ENCODE measurements at places on chromosomes 3 and 15. TPM values are rescaled to one million over a fixed set of nuclear protein-coding genes. Genes with fewer than 3 reads are reported as not detected.

DNA sequence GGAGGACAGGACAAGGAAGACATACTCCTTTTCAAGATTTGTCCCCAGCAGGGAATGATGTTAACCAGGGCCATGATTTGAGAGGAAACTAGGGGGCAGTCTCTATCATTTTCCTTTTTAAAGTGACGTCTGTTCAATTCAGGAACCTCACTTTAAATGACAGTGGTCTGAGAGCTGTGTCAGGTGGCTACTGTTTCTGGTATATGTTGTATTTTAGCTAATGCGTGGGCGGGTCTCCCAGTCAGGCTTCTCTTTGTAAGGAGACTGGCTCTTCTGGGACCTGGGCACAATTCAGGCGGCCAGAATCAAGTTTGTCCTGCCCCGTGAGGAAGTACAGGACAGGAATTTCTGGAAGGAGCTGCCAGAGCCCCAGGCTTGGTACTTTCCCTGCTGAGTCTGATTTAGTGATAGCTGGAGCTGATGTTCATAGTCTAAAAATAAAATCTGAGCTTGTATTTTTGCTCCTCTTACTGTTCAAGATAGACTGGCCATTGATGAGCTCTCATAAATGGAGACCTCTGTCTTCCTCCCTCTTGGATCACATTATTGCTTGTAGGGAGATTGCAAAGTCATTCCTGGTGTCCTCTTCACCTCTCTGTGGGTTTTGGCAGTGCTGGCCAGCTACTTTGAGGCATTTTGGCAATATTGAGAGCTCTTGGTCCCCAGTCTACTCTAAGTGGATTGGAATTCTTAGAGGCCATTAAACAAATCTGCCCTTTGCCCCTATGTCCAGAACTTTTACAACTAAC, 25.6 kb downstream of the SQOR start:
- peak; percentile 72 for DNase-seq

- DNase-seq: no peak
Observed at GRCh38 chr15:55613727-55614126, 25.6 kb upstream of the PYGO1 start.

DNA sequence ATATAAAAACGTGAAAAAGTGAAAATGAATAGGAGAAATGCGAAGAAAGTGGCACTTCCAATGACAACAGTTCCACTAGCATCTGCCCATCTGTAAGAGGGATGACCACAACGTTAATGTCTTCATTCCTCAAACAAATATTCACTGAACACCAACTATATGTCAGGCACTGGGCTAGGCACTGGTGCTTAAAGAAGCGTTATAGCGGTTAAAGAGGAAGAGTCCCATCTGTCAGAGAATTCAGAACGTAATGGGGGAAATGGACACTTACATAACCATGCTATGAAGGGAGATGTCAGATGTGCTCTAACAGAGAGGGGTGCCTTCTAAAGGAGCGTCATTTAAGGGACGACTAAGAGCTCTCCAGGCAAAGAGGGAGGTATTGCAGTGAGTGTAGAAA, 8.2 kb downstream of the RUBCN start:
- no peak for DNase-seq

DNA sequence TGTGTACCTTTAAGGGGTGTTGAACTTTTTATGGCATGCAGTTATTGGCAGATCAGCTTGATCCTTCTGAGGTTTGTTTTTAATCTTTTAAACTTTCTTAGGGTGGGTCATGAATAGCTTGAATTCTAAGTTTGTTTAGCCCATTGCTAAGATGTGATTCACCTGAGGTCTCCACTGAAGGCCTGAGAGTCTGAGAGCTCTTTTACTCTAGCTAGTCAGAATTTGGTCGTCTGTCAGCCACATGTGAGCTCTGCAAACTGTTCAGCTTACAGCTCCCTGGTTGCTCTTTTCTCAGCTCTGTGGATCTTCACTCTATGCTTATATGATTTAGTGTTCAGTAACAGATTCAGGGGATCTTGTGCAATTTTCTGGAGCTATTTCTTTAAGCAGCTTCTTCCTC, 161.3 kb downstream of the ABHD5 start:
- no peak for DNase-seq

DNA sequence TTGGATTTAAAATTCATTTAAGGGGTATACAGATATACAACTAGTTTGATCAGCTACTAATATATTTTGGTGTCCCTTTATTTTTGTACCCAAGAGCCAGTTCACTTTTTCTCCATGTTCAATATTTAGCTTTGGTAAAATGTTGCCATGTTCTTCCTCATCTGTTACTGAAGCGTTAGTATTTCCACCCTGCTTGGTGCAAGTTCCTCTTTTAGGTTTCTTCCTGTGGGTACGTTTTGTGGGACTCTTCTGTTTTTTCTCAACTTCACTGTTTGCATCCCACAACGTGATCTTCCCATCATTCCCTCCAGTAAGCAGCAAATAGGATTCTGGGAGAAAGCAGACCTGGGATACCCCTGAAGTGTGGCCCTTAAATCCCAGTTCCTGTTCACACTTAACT, 14.1 kb downstream of the WDR53 start:
- DNase-seq: no peak

The PLSCR5 gene
- not detected for total RNA-seq

DNA sequence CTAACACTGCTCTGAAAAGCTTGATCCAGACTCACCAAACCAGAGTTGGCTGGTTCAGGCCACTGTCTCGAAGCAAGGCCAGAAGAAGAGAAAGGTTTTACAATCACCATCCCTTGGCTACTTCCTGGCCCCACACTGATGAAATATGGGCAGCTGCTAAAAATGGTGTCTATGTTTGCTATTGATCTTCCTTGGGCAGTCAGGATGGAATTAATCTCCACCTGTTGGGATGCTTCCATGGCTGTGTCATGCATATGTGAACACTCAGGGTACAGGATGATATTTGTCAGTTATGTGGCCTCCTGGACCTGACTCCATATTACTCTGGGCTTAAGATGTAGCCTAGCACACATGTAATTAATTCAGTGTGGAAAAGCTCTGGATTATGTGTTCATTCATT, 61.9 kb downstream of the FRMD4B start:
- DNase-seq: no peak

DNA sequence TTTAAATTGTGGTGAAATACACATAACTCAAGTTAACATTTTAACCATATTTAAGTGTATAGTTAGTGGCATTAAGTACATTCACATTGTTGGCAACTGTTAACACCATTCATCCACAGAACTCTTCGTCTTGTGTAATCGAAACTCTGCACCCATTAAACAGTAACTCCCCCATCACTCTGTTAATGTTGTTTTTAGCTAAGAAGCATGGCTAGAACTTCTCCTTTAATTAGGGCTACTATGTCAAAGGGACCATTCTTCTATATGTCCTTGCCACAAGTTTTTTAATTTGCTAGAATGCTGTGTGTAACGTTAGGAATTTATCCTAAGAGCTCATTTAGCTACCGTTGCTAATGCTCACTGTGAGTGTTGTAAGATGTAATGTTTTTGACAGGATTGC, 60.6 kb downstream of the MAP2K5 start:
- DNase-seq: no peak

- DNase-seq: no peak
Observed at GRCh38 chr15:42104095-42104891, 9.9 kb upstream of the PLA2G4D start.

DNA sequence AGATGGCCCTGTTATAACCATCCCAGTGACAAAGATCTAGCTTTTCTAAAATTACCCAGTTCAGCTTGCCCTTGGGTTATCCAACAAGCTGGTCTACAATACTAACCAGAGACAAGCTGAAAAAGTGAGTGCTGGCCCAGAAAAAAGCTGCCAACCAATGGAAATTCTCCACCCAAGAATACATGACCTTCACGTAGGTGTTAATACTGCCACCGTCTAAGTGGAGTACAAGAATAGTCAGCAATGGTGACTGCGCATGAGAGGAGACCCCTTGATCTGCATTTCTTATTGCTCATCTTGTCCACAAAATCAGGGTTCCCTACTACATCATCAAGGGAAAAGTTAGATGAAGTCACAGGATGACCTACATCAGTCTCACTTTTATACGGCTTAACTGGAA, 15.8 kb upstream of the PLCH1 start:
- no peak for DNase-seq

- no peak for DNase-seq
Observed at GRCh38 chr15:69973102-69973714, 124.5 kb downstream of the TLE3 start.

The MRPS25 gene
- total RNA-seq: 35.5 TPM

GRCh38 chr15:100206643-100207042, 135.1 kb downstream of the ADAMTS17 start:
- no peak for DNase-seq

The FAM227B gene
- total RNA-seq: 11.8 TPM

DNA sequence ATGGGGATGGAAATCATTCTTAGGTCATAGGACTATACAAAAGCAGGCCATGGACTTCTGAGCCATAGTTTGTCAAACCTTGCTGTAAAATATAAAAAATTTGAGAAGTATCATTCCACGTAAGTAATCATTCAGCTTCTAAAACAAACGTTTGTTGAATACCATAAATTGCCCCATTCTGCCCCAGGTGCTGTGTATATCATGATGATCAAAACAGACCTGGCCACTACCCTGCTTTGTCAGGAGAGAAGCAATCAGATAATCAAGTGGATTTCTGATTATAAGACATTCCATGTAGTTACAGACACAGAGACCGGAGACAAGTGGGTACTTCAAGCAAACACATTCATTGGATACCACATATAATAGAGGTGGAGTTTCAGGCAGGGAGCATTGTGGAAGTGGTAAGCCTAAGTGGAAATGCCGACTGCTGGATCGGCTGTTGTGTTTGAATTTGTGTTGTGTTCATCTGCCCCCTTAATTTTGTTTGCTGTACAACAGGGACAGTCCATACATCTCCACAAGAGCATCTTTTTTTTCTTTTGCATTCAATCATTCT, 61.7 kb downstream of the TGFBR2 start:
- no peak for DNase-seq

- DNase-seq: no peak
Observed at GRCh38 chr3:143306407-143306806, 186.8 kb downstream of the CHST2 start.

DNA sequence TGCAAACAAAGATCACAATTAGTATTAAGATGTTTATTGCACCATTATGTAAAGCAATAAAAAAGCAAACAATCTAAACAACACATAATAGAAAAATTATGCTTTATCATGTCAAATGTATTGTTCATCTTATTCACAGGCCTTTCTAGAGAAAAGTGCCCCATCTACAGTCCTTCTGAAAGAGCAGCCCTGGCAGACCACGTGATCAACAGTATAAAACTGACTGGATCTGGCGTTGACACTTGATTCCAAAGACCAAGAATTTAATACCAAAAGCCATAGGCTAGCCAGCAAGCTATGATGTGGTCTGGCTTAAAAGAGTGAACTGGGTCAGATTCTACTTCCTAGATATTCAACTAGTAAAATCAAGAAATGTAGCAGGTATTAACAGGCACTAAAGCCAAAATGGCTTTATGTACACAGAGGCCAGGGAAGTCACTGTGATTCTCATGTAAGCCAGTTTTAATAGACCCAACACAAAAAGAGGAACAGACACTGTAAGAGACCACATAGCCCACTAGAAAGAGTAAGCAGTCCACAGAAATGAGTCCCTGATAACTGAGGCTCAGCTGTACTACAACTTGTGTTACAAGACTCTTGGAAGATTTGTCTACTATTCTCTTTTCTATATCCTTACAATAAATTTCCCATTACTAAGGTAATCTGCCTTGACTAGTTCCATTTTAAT, 32.5 kb downstream of the DMXL2 start:
- DNase-seq: no peak

The DPPA2 gene
- not detected for total RNA-seq

GRCh38 chr3:37668818-37669610, 192.7 kb upstream of the CTDSPL start:
- DNase-seq: peak; percentile 70

The NAA50 gene
- total RNA-seq: 64.1 TPM

The NTRK3 gene
- total RNA-seq: 13.0 TPM

DNA sequence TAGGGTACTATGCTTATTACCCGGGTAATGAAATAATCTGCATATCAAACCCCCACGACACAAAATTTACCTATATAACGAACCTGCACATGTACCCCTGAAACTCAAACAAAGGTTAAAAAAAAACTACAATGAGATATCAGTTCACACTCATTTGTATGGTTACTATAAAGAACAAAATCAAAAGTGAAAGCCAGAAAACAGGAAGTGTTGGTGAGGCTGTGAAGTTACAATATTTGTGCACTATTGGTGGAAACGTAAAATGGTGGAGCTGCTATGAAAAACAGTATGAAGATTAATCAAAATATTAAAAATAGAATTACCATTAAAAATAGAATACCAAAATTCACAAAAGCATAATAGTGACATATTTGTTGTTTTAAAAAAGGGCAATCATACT, 128.9 kb downstream of the ZIC1 start:
- no peak for DNase-seq

- DNase-seq: peak; percentile 61
Observed at GRCh38 chr3:47002171-47003055, 22.9 kb downstream of the NBEAL2 start.

The APBA2 gene
- 1.5 TPM for total RNA-seq

GRCh38 chr15:85757073-85757938, 37.4 kb downstream of the KLHL25 start:
- DNase-seq: peak; percentile 55

GRCh38 chr15:68023307-68024101, 30.6 kb upstream of the PIAS1 start:
- DNase-seq: no peak

DNA sequence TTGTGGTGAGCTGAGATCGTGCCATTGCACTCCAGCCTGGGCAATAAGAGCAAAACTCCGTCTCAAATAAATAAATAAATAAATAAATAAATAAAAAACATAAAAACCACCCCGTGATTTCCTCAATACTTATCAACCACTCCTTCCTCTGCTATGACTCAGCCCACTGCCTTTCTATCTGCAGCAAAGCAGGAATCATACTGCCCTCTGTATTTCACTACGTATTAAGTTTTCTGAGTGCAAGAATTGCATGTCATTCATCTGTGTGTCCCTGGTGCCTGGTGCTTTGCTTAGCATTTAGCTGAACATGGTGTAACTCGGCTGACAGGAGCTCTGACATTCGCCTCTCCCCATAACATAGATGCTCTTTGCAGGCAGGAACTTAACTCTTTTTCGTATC, 7.1 kb downstream of the LSG1 start:
- DNase-seq: no peak

DNA sequence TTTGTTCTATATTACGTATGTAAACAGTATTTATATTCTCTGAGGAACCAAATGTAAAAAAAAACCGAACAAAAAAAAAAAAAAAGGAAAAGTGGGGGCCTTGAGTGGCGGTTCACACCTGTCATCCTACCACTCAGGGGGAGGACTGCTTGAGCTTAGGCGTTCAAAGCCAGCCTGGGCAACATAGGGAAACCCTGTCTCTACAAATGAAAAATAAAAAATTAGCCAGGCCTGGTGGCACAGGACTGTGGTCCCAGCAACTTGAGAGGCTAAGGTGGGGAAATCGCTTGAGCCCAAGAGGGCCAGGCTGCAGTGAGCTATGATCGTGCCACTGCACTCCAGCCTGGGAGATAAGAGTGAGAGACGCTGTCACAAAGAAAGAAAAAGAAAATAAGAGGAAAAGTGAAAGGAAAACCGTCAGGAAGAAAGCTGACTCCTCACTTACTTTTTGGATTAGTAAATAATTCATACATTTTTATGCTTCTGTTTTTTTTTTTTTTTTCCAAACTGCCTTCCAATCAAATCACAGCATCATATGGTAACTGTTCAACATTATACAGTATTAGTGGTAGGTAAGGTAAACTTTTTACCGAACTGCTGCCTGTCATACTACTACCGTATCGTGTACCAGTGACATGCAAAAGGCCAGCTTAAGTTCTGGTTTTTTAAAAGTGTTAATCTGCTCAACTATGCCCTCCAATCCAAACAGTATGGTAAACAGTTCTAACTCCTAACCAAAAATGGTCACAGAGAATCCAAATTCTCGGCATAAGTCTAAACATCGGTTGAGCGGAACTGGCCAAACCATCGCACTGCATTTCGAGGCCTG, 1.2 kb downstream of the PHC3 start:
- DNase-seq: no peak

The STRC gene
- total RNA-seq: 0.71 TPM

Data from sigmoid colon (tissue), 7 donors.